ENCODE measurements at places on chromosomes 11 and 22. TPM values are rescaled to one million over a fixed set of nuclear protein-coding genes. Genes with fewer than 3 reads are reported as not detected.

Gene MMP10
- total RNA-seq = 0.12 TPM

Gene ANKK1
- not detected for total RNA-seq

Gene DSCAML1
- not detected for total RNA-seq

Gene PLAAT4
- total RNA-seq = 59.5 TPM

Gene MAPK8IP2
- total RNA-seq = 2.7 TPM

Gene PATL1
- total RNA-seq = 10.5 TPM

Gene MS4A12
- total RNA-seq = not detected

Gene DEFB131B
- not detected for total RNA-seq

Gene FAM76B
- total RNA-seq = 20.4 TPM

Gene GDPD4
- not detected for total RNA-seq

Gene ETS1
- total RNA-seq = 39.2 TPM

Gene FOLR1
- not detected for total RNA-seq

Gene P2RX6
- 4.1 TPM for total RNA-seq

Gene HORMAD2
- total RNA-seq = not detected

Gene CHRDL2
- total RNA-seq = not detected

Gene RAG2
- not detected for total RNA-seq

Gene LARGE1
- total RNA-seq = 14.4 TPM

Gene OR5A1
- total RNA-seq = not detected

Gene PLAAT2
- total RNA-seq = not detected

Gene CCND1
- total RNA-seq = 57.2 TPM

Gene CD3E
- not detected for total RNA-seq

Gene A4GALT
- total RNA-seq = 30.9 TPM
